ENCODE measurements at places on chromosomes 2 and 18.
A peak's percentile ranks its signal among the peaks of the same experiment; 100 is the strongest.

- DNase-seq = no peak
These were observed 86.6 kb downstream of the RND3 start for GRCh38 chr2:150400849-150401248.

GRCh38 chr2:202014759-202015211 lies 18.9 kb upstream of the FZD7 start:
- no peak for DNase-seq

GRCh38 chr2:11784747-11785610 lies 38.5 kb downstream of the LPIN1 start:
- DNase-seq = peak; percentile 23

GRCh38 chr18:48387300-48387699 lies 21.9 kb downstream of the ZBTB7C start:
- no peak for DNase-seq

DNA sequence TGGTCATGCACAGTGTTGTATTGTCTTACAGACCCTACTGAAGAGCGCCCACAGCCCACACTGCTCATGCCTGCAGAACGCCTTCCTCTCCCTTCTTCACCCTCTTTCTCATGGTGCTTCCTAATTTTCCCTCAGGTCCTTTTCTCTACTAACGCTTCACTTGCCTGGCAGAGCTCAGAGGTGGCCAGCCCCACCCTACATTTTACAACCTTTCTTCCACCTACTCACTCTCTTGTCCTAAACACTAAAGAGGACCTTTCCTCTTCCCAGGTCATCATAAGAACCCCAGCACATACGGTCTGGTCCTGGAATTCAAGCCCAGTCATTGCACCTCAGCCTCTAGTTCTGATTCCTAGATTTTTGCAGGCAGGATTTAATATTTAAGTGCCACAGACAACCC lies 11.7 kb upstream of the LGALSL start:
- DNase-seq = no peak

DNA sequence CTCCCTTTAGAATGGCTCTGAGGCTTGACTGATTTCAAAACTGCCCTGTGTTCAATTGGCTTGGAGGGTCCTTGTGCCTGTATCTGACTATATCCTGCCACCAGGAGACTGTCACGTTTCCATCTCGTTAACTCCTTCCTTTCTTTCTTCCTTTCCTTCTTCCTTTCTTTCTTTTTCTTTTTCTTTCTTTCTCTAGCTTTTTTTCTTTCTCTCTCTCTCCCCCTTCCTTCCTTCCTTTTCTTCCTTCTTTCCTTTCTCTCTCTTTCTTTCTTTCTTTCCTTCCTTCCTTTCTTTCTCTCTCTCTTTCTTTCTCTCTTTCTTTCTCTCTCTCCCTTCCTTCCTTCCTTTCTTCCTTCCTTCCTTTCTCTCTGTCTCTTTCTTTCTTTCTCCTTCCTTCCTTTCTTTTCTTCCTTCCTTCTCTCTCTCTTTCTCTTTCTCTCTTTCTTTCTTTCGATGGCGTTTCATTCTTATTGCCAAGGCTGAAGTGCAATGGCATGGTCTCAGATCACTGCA lies 38.1 kb upstream of the EML6 start:
- no peak for DNase-seq

DNA sequence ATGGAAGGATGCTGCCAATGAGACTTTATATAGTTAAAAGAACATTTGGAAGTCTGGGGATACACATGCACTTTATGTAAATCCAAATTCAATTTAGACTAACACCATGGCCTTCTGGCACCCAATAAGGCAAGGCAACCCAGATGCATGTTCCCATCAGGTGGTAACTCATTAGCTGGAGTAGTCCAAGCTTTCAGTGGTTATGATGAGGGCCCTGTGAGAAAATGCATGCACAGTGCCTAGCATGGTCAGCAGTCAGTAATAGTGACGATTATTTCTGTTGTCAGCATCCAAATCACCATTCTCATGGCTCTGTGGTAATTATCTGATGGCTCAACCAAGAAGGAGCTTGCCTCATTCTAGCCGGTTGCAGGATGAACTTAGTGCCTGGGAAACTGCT lies 70.3 kb upstream of the CTLA4 start:
- no peak for DNase-seq

- DNase-seq = no peak
These were observed 121.1 kb downstream of the HDAC4 start for GRCh38 chr2:239279508-239280295.

DNA sequence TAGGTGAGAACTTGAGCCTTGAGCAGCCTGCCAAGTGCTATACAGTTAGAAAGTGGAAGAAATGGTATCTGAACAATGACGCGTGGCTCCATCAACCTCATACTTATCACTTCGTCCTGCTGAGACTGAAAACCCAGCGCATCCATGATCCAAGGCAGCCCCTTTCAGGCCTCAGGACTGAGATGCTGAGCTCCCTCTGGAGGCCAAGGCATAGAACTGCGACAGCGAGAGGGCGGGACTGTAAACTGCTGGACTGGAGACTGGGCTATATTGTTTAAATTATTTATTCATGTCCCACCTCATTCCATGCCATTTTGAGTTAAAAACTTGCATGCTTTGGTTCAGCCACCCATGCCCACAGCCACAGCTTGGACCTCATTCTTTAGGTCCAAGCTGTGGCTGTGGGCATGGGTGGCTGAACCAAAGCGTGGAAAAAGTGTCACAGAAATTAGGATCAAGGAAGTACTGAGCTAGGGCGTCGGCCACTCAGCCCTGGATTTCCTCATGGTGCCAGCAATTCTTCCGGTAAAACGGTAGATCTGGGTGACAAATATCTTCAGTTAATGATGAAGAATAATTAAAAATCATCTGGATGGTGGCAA lies 195.5 kb downstream of the L3MBTL4 start:
- no peak for DNase-seq

- no peak for DNase-seq
These were observed 9.3 kb downstream of the OTX1 start for GRCh38 chr2:63059793-63060471.

- DNase-seq = no peak
These were observed 117.3 kb upstream of the EFEMP1 start for GRCh38 chr2:56040834-56041233.

- DNase-seq = no peak
These were observed 174.5 kb upstream of the PKDCC start for GRCh38 chr2:41873102-41874031.

GRCh38 chr2:37600735-37601134 lies 70.7 kb downstream of the CDC42EP3 start:
- DNase-seq = no peak

DNA sequence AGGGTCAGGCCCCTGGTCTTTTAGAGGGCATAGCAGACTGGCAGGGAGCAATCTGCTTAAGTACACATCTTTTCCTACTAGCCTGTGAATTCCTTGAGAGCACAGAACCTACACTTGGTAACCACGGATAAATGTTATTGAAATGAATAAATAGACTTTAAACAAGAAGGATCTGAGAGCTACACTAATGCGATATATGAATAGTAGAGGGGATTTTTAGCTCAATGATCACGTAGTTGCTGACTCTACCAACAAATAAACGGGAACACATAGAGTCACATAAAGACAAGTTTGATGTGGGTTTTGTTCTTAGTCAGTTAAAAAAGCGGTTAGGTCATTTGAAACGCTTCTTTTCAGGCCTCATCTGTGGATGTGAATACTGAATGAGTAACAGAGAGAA lies 290.3 kb upstream of the CCDC68 start:
- DNase-seq = no peak

- DNase-seq = no peak
These were observed 624.7 kb downstream of the TDRD15 start for GRCh38 chr2:21748501-21748900.

GRCh38 chr2:150465703-150466569 lies 21.5 kb downstream of the RND3 start:
- no peak for DNase-seq

GRCh38 chr2:70697603-70698383 lies 70.2 kb downstream of the ADD2 start:
- no peak for DNase-seq

GRCh38 chr18:22080035-22080434 lies 89.4 kb upstream of the GATA6 start:
- DNase-seq = no peak

DNA sequence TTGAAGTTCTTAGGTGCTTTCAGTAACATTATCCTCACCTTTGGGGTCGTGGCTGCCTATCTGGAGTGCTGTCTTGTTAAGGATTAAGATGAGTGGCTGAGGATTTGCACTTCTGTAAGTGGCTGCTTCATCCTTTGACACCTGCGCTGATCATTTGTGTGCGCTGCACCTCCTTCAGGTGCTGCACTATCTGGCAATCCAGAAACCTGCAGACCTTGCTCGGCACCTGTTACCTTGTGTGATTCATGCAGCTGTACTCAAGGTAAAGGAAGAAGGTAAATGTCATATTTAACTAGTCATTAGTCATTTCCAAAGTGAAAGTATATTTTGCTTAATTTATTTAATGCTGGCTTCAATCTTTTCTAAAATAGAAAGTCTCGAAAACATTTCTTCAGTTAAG lies 110.3 kb downstream of the RAB3GAP1 start:
- no peak for DNase-seq

- no peak for DNase-seq
These were observed 371.9 kb upstream of the TNP1 start for GRCh38 chr2:217231724-217232123.

GRCh38 chr2:136136931-136137330 lies 19.0 kb upstream of the CXCR4 start:
- DNase-seq = no peak

DNA sequence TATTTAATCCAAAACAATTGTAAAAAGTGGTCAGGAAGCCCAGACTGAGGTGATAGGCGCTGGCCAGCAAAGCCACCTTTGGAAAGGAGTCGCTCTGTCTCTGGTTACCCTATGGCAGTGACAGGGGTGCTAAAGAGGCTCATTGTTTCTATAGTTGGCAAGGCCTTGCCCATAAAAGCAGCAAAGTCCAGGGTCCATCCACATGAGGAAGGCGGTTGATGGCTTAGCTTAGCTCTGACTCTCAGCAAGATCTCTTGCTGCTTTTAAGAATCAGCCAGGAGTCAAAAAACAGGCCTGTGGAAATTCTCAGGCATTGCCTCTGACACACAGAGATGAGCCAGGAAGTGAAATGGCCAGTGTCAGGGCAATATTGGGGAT lies 57.8 kb upstream of the CYP26B1 start:
- DNase-seq = no peak

DNA sequence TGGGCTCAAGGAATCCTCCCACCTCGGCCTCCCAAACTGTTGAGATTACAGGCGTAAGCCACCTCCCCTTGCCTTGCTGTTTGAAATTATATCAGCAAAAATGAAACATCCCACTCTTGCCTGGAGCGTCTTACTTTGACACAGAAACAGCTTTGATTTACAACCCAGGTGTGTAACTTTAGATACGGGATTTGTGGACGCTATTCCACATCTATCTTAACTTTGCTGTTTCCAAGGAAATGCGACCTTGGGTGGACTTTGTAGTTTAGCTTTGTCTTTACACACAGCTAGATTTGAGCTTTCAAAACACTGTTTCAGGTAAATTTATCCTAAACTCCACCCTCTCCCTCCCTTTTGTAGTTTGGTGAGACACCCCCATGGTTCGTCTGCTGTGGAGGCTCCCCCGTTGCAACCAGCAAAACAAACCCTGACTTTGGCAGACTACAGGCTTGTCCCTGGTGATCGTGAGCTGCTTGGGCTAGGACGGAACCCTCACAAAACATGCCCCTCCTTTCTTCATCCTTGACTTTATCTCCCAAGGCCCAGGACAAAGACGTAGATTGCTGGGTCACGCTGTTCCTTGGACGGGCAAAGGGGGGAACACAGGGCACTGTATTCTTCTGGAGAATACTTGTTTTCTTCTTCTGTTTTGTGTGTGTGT lies 5.5 kb upstream of the MSH6 start:
- DNase-seq = no peak

GRCh38 chr2:3433776-3434400 lies 54.4 kb downstream of the TRAPPC12 start:
- DNase-seq = no peak

- no peak for DNase-seq
These were observed 289.3 kb upstream of the RAB12 start for GRCh38 chr18:8319798-8320489.

- no peak for DNase-seq
These were observed 51.6 kb downstream of the PDK1 start for GRCh38 chr2:172607379-172607928.

GRCh38 chr2:68632021-68632420 lies 11.4 kb upstream of the PROKR1 start:
- DNase-seq = no peak

GRCh38 chr2:238121511-238122286 lies 16.8 kb upstream of the KLHL30 start:
- DNase-seq = no peak

DNA sequence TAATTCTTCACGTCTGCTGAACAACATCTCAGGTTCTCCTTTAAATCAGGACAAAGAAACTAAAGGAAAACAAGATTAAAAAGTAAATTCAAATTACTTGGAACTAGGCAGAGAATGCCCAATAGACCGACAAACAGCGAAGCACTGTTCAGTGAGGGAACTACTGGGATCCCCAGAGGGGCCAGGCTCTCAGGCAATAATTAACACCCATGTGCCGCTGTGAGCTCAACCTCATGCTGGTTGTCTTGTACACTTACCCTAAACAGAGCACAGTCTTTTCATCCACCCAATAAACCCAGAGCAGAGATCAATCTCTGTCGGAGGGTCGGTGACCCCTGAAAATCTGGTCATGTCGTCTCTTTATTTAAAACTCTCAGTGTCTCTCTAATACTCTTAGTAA lies 229.9 kb upstream of the CRIM1 start:
- DNase-seq = no peak

GRCh38 chr18:69689121-69689759 lies 258.4 kb downstream of the CD226 start:
- no peak for DNase-seq

DNA sequence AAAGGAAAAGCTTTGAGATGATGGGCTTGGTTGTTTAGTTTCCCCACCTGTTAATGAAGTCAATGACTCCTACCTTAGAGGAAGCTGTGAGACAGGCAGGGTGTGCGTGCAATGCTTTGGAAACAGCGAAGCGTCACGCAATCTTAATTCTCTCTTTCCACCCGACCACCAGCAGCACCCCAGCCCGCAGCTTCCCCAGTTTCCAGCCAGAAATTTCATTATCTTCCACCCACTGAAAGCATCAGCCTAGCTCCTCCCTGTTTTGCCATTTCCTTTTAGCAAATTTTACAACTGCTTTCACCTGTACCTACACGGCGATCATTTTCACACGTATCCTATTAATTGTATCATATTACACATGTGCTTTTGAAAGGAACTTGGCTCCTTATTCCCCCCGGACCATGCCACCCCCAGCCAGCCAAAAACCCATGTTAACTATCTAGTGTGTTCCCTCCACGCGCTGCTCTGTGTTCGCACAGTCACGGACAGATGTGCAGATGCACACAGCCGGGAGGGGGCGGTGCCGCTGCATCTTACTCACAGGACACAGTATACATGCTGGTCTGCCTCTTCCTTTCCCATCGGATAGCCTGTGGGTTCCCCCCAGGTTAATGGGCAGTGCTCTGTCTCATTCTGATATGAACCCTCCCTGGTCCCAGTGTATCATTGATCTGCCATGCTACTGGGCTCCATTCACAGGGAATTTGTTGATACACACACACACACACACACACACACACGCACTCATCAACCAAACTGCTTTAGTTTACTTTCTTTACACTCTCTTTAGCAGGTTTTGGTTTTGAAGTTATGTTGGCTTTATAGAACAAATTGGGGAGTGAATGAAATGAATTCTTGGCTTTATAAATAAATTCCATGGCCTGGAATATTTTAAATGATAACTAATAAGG lies 22.4 kb downstream of the CYP27C1 start:
- DNase-seq = peak; percentile 31

GRCh38 chr2:171540437-171540836 lies 18.2 kb downstream of the CYBRD1 start:
- no peak for DNase-seq

- DNase-seq = no peak
These were observed 133.3 kb downstream of the CDH2 start for GRCh38 chr18:28043631-28044030.
